ENCODE measurements at places on chromosomes 7 and 10. TPM values are rescaled to one million over a fixed set of nuclear protein-coding genes. Genes with fewer than 3 reads are reported as not detected.

- no peak for DNase-seq
Observed at GRCh38 chr10:13775786-13776775, 189.3 kb downstream of the PRPF18 start.

DNA sequence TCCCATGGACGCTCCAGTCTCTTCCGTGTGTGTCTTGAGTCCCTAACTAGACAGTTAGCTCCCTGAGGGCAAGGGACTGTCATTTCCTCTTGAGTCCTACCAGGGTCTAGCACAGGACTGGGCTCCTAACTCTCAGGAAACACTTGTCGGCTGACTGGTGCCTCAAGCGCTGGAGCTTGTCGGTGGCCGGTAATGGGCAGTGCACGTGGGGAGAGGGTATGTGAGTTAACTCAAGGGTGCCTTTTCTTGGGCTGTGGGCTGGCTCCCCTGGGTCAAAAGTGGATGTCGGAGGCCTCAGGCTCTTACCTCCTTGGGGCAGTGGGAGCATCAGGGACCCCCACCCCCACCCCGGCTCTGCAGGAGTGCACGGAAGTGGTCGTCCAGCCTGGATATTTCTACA lies 32.9 kb downstream of the ZNF775 start:
- no peak for DNase-seq

DNA sequence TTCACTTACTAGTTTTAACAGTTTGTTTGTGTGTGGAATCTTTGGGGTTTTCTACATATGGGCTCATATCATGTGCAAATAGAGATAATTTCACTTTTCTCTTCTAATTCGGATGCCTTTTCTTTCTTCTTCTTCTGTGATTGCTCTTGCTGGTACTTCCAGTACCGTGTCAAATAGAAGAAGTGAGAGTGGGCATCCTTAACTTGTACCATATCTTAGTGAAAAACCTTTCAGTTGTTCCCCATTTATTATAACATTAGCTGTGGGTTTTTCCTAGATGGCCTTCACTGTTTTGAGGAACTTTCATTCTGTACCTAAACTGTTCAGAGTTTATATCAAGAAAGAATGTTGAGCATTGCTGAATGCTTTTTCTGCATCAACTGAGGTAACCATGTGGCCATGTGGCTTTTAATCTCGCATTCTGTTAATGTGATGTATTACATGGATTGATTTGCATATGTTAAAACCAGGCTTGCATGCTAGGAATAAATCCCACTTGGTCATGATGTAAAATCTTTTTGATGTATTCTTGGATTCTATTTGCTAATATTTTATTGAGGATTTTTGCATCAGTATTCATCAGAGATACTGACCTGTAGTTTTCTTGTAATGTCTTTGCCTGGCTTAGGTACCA lies 78.7 kb downstream of the FAM107B start:
- DNase-seq: no peak

ANKRD30A gene
- not detected for polyA plus RNA-seq

DNA sequence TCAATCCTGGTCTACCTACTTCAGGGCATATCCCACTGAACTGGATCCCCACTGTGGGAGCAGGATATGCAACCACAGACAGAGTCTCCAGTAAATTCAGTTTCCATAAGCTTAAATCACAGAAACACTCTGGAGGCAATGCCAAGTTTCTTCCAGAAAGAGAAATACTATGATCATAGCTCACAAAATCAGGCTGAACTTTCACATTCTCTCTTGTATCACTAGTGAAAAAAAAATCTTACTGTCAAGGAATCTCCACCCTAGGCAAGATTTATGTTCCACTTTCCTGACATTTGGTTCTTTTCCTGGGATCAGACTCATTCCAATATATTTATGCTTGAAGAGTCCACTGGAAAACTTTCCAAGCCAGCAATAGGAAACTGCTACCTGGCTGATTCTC lies 749.0 kb downstream of the SUGCT start:
- DNase-seq: no peak

- no peak for DNase-seq
Observed at GRCh38 chr7:20741801-20742200, 44.9 kb downstream of the SP8 start.

TDRD1 gene
- polyA plus RNA-seq: 0.05 TPM

ZNF467 gene
- polyA plus RNA-seq: 27.8 TPM

- DNase-seq: no peak
Observed at GRCh38 chr7:80450621-80451308, 61.1 kb downstream of the GNAT3 start.

DNA sequence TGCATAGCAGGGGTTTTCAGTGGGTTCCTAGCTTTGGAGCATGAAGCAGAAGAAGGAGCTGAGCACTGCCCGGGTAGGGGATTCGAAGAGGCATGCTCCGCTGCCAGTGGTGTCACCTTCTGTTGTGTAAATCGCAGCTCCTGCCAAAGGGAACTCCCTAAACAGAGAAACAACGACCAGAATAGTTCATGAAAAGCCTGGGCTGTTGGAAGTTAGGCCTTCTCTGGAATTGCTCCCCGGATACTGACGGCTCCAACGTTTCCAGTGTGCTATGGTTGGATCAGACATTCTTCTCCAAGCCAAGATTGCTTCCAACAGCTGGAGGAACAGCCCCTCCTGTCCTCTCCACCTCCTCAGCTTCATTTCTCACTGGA lies 546.0 kb upstream of the FZD8 start:
- no peak for DNase-seq

DNA sequence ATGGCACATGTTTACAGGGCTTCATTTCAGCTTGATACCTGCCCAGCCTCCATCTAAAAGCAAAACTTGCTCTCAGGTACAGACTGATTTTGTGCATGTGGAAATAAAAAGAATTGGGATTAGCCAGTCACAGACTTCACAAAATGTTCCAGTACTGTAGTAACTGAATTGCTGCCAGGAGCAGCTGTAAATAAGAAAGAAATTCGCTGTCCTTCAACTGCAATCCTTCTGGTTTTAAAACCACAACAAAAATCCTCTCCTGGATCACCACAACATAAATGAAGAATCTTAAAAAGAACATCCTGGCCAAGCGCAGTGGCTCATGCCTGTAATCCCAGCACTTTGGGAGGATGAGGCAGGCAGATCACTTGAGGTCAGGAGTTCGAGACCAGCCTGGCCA lies 3.9 kb upstream of the MIOS start:
- no peak for DNase-seq

DNA sequence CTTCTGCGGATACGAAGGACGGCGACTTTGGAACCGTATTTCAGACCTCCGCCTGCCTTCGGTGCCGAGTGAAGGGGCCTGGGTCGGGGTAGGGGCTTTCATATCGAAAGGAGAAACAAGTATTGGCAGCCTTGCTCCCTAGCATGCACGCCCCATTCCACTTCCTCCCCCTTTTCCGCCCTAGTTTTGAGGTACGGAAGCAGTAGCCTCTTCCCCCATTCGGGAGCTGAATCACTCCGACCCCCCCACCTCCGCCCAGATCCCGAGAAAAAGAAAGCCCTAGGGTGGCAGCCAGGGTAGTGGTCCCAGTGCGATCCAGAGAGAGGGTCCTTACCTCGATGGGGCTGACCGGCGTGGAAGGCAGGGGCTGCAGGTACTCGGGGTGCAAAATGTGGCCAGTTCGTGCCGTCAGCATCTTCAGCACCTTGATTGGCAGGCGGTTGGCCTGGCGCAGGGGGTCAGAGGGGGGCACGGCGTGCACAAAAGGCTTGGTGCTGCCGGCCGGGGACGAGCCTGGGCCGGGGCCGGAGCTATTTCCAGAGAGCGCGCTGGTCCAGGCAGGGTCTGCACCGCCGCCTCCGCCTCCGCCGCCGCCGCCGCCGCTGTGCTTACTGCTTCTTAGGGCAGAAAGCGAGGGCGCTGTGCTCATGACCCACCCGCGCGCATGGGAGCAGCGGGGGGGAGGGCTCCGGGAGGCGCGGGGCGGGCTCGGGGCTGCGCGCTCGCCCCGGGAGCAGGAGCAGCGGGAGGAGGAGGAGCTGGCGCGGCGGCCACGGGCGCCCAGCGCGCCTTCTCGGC lies 594 bp downstream of the ZNF503 start:
- no peak for DNase-seq

DNA sequence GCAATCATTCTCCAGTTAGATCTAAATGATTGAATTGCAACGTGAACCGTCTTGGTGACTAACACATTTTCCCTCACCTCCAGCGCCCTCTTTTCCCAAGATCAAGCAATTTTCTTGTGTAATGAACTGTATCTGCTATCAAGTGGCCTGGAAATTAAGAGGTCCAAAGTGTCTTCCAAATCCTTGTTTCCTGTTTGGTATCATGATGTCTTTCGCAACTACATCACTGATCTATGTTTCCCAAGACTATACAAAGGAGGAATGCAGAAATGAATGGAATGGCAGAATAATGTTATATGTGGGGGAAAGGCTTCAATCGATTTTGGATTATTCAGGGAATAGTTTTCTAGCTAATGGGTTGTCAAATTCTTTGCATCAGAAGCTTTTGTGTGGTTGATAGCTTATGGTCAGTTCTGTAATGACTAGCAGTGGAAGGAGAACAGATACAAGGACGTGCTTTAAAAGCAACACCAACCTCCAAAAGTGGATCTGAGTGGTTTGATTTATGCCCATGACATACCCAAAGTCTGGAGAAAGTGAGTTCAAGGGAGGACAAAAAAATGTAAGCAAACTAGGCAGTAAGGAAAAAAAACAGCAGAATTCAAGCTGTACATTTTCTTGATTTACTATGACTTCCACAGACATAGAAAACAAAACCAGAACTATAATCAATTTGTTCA lies 14.6 kb upstream of the ZEB1 start:
- no peak for DNase-seq

PDIA4 gene
- polyA plus RNA-seq: 175 TPM

TMEM184A gene
- polyA plus RNA-seq: 6.1 TPM

DNA sequence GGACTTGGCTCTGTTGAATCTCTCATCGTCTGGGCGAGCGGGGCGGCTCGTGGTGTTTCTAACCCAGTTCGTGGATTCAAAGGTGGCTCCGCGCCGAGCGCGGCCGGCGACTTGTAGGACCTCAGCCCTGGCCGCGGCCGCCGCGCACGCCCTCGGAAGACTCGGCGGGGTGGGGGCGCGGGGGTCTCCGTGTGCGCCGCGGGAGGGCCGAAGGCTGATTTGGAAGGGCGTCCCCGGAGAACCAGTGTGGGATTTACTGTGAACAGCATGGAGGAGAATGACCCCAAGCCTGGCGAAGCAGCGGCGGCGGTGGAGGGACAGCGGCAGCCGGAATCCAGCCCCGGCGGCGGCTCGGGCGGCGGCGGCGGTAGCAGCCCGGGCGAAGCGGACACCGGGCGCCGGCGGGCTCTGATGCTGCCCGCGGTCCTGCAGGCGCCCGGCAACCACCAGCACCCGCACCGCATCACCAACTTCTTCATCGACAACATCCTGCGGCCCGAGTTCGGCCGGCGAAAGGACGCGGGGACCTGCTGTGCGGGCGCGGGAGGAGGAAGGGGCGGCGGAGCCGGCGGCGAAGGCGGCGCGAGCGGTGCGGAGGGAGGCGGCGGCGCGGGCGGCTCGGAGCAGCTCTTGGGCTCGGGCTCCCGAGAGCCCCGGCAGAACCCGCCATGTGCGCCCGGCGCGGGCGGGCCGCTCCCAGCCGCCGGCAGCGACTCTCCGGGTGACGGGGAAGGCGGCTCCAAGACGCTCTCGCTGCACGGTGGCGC lies at the start of gene EN2:
Gene EN2, plus strand, starts transcription at position 19 of the 767 bp plus-strand sequence. Its CDS starts 249 bp downstream, at position 268.
- DNase-seq: no peak

HKDC1 gene
- 15.3 TPM for polyA plus RNA-seq

DNA sequence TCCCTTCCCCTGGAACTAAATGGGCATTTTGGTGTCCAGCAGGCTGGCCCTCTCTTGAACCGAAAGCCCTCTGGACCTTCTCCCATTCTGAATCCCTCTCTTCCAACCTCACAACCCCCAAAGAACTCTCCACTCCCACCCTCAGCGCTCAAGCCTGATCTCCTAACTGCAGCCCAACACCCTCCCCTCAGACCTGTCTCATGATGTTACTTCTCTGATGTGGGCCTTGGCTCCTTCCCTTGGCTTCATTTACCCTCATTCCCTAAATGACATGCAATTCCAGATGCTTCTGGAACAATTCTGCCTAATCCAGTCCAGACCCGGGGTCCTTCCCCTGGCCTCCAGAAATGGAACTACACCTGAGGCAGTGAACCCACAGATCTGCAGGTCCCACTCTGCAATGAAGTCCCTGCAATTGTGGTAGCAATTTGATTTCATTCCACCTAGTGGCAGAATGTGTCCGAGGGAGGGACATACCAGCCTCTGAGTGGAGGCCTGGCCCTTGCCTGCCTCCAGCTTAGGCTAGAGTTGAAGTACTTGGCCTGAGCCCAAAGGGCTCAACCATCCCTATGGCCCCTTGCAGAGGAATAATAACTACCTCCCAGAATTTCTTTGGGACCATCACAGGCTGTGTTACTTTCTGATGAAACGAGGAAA lies 4.1 kb upstream of the CEP41 start:
- no peak for DNase-seq

All from left kidney (tissue), 8 donors.